ENCODE measurements at places on chromosomes 3 and 15.

- no peak for DNase-seq
Observed at GRCh38 chr3:188279502-188280335, 125.8 kb downstream of the LPP start.

- peak; percentile 58 for DNase-seq
Observed at GRCh38 chr3:71530903-71531530, 52.5 kb downstream of the FOXP1 start.

GRCh38 chr3:73774645-73775044, 149.9 kb upstream of the PDZRN3 start:
- no peak for DNase-seq

GRCh38 chr3:189340680-189341460, 169.1 kb downstream of the TPRG1 start:
- no peak for DNase-seq

- DNase-seq: no peak
Observed at GRCh38 chr3:56931836-56932235, 128.6 kb upstream of the SPATA12 start.

GRCh38 chr3:49339941-49340800, at the start of gene USP4:
USP4 (minus strand) TSS chr3:49340053; CDS start chr3:49340024, 29 bp downstream.
- peak; percentile 94 for DNase-seq

All from eye (tissue), 1 donor.